ENCODE measurements at places on chromosomes 13 and 19. TPM values are rescaled to one million over a fixed set of nuclear protein-coding genes. Genes with fewer than 3 reads are reported as not detected.

DNA sequence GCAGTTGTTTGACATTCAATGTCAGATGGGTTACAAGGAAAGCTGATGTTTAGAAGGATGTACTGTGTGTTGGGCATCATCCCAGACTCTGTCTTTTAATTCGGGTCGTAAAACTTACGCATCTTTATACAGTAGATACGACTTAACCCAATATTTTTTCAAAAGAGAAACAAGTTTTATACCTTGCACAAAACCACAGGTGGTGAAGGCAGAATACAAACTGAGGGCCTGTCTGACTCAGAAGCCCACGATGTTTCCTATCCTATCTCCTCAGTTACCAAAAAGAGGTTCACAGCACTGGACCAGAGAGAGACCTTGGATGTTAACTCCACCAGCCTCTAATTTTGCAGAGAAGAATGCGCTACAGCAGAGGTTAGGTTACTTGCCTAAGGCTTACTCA lies 477.0 kb downstream of the FOXO1 start:
- DNase-seq = no peak

DNA sequence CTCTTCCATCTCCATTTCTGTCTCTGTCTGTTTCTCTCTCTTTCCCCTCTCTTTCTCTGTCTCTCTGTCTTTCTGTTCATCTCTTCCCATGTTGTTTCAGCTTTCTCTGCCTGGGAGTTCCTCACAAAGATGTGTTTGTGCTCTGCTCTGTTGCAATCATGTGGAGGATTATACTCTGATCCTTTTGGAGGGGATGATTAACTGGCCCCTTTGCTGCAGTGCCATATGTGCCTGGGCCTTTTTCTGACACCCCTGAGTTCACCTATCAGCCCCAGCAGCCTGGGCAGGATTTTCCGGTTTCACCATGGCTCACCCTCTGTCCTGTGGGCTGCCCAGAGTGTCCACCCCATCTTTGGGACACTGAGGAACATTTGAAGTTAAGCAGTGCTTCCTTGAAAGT lies 9.0 kb upstream of the TEX26 start:
- no peak for DNase-seq

The CILP2 gene
- total RNA-seq = not detected

The IL17D gene
- total RNA-seq = 1.5 TPM
